Activated naive CD4-positive, alpha-beta T cell treated with anti-CD3 and anti-CD28 coated beads, Interleukin-2, amount 50 U/mL, for 16 hours (primary cell): ENCODE measurements at places on chromosomes 1 and 21.

DNA sequence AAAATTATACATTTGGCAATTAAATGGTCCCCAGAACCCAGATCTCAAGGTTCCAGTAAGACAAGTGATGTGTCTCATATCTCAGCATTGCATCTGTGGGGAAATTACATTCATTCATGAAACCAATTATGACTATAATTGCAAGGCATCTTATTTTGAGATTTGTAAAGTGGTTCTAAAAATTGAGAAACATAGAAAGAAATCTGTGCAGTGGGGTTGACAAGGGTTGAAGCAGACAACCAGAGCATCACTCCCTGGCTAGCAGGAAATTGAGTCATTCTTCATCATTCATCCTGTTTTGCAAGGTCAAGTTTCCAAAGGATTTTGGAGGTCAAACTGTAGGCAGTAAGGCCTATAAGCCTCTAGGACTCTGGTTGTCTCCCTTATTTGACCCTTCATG, 25.1 kb upstream of the MROH9 start:
- no peak for DNase-seq

GRCh38 chr21:17118638-17119384, 394.0 kb upstream of the CXADR start:
- DNase-seq: no peak

GRCh38 chr1:61238359-61238665, 156.0 kb downstream of the NFIA start:
- no peak for DNase-seq

DNA sequence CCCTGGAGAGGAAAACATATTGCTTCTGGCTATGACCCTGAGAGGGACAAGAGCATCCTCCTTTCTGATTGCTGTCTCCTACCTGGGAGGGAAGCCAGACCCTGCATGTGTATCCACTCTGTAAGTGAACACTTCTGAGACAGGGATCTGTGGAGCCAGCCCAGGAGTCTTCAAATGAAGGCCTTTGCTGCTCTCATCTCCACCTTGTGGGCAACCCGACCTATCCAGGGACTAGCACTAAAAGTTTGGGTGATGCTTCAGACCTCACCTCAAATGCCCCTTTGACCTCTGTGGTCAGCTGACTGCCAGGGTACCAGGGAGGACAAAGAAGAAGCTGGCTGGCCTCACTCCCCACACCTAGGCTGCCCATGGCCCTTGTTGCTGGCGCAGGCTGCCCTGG, 64.7 kb downstream of the KCND3 start:
- no peak for DNase-seq

DNA sequence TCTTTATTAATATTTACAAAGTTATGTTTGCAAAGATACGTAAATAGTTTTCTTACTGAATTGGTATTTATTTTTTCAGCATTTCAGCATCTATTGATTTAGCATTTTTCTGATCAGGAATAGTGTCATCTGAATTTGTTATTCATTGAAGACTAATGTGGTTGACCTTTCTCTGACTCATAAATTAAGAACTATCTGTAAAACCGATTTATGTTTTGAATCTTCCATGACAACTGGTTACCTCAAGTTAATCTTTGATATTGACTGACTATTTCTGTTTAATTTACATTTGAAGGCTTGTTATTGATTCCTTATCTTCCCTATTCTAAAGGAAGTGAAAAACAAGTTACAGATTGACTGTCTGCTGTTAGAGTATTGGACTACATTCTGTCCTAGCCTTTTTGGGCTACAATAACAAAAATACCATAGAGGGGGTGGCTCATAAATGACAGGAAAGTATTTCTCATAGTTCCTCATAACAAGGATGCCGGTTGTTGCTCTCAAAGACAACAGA, 1131.4 kb downstream of the PLA2G4A start:
- DNase-seq: no peak

GRCh38 chr1:185483664-185484450, 166.8 kb upstream of the IVNS1ABP start:
- DNase-seq: no peak

GRCh38 chr1:53620061-53620855, 118.7 kb downstream of the GLIS1 start:
- no peak for DNase-seq

DNA sequence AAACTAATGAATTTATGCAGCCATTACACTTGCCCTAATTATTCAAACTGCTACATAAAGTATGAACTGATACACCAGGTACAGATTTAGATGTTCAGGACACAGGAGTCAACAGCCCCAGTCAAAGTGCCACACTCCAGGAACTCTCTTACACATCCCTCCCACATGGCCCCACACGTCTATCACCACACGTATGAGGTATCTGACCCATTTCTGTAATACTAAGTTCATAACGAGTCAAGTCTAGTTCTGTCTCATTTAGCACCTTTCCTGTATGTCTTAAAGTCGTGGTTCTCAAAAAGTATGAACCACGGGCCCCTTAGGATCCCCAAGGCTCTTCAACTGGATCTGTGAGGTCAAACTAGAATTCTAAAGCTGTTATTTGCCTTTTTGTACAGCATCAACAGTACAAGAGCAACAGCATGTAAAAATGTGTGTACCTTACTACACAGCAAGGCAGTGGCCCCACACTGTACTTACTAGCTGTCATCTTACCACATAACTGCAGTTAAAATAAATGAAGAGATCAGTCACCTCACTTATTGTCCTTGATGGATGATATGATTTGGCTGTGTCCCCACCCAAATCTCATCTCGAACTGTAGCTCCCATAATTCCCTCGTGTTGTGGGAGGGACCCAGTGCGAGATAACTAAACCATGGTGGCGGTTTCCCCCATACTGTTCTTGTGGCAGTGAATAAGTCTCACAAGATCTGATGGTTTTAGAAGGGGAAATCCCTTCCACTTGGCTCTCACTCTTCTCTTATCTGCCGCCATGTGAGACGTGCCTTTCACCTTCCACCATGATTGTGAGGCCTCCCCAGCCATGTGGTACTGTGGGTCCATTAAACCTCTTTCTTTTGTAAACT, 42.6 kb downstream of the SIPA1L2 start:
- DNase-seq: no peak

- no peak for DNase-seq
Measured at GRCh38 chr1:209493559-209493958, 90.0 kb upstream of the CAMK1G start.

GRCh38 chr1:50917138-50918137, 42.6 kb downstream of the FAF1 start:
- DNase-seq: no peak

- no peak for DNase-seq
Measured at GRCh38 chr1:103949779-103950178, 200.1 kb downstream of the AMY1C start.

- DNase-seq: no peak
Measured at GRCh38 chr1:19287436-19288185, 959 bp downstream of the AKR7A3 start.

DNA sequence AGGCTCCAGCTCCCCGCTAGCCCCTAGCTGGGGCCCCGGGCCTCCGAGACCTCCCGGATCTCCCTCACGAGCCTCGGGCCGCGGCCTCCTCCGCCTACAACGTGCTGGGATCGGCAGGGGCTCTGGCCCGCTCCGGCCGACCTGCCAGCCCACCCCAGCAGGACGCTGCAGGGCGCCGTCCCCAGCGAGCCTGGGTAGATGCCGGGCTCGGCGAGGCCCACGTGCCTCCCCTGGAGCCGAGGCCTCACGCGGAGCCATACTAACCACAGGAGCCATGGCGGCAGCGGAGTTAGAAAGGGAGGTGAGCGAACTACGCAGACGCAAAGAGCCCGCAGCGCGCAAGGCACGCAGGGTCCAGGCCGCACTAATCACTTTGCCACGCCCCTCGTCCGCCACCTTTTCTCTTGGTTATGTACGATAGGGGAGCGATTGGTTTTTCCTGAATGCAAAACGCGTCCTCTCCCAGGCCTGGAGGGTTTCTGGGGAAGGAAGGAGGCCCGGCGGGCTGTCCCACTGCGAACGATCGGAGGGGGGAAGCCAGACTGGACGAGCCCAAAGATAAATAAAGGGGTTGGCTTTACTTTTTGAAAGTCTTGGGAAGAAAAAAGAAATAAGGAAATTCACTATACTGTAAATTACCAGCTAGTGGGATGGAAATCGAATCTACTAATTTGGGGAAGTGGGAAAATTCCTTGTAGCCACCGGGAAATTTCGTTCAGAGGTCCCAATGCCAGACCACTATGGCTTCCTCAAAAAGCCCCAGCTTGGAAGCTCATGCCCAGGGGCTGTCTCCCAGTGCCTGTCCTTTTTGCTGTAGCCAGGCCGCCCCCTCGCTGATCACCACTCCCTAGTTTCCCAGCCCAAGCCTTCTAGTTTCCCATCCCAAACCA, at the start of gene RPL22:
TSS of gene RPL22 (minus strand) at position 298 of the 890 bp plus-strand sequence. CDS start at position 276, 22 bp downstream.
- DNase-seq: peak; percentile 98

DNA sequence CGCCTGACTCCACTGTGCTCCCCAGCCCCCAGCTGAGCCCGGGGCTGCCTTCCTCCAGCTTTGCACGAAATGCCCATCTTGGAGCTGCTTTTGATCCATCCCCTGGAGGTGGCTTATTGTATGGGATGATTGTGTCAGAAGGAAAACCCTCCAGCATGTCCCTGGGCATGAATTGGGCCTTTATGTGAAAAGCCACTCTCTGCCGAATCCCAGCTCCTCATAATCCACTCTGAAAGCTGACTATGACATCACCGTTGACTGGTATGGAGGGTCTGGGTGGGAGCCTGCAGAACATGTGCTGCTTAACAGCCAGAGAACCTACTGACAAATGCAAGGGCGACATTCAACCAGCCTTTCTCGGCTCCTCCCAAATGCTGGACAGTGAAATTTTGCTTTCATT, 74.6 kb downstream of the NENF start:
- DNase-seq: no peak

DNA sequence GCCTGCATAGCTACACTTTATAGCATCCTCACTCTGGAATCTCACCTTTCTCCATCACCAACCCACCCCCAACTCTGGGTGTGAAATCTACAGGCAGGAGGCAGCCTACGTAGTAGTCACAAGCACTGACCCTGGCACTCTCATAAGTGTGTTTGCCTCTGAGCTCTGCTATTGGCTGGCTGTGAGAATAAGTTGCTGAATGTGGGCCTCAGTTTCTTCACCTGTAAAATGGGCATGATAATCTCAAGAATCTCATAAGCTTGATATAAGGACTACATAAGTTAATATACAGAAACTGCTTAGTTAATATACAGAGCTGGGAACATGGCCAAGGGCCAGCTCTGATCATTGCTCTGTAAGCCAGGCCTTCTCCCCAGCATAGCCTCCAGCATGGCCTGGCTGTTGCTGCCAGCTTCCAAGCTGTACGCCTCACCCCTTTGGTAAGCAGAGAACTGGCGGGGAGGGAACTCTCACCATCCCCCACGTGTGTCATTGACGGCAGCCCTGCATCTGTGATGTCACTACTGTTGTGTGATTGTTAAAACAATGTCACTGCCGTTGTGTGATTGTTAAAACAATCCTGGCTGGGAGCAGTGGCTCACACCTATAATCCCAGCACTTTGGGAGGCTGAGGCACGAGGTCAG, 53.3 kb downstream of the SYF2 start:
- no peak for DNase-seq

- DNase-seq: no peak
Measured at GRCh38 chr1:14939527-14940284, 213.8 kb upstream of the TMEM51 start.

- DNase-seq: no peak
Measured at GRCh38 chr1:188708795-188709535, 1768.7 kb downstream of the BRINP3 start.

DNA sequence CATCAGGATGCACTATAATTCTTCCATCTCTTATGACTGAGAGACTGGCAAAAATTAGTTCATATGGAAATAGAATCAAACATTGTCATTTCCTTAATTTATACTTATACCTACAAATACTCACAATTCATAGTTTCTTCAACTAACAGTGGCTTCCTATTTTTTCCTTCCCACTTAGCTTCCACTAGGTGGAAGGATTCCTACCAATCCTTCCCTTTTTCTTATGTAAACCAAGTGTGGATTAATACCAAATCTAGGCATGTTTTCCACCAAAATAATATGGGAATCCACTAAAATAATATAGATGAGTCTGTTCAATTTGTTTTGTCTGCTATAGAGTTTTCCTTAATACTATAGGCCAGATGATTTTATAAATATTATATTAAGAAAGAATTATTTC, 1537.1 kb downstream of the PLA2G4A start:
- no peak for DNase-seq

GRCh38 chr1:215607412-215607811, 40.3 kb downstream of the KCTD3 start:
- DNase-seq: no peak

DNA sequence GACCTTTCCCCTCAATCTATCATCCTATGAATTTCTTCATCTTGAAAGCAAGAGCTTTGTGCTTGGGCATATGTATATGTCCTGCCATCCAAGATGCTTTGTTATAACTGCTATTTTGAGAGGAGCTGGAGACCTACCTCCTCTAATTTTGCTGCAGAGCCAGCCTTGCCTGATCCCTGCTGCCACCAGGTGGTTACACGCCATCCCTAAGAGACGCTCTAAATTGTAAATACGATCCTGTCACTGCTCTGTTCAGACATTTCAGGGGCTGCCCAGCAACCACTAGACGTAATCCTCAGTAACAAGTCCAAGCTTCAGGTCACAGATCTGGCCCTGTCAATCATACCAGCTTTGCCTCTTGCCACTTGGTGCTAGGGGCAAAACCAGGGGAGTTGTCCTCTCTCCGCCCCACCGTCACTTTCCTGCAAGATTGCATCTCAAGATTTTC, 32.9 kb downstream of the GPA33 start:
- DNase-seq: no peak

DNA sequence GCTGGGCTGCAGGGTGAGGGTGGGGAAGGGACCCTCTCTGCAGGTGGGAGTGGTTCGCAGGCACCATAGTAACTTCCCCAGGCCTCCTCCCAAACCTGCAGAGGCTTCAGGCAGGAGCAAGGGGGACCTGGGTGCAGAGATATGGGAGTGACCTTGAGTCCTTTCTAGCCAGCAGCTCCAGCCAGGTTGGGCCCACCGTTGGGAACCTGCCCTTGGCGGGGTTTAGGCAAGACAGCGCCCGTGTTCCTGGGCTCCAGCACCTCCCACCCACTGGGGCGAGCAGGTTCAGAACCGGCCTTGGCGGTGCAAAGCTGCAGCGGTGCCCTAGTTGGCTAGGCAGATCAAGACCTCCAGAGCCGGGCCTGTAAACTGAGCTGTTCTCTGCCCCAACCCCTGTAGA, 2.2 kb upstream of the PRDM16 start:
- no peak for DNase-seq

DNA sequence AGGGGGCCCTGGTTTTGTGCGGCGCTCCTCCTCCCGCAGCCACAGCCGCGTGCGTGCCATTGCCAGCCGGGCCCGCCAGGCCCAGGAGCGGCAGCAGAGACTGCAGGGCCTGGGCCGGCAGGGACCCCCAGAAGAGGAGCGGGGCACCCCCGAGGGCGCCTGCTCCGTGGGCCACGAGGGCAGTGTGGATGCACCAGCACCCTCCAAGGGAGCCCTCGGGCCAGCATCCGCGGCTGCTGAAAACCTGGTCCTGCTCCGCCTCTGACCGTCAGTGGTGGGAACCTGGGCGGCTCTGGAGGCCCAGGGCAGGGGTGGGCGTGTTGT, 21.5 kb downstream of the PANK4 start:
- DNase-seq: no peak

DNA sequence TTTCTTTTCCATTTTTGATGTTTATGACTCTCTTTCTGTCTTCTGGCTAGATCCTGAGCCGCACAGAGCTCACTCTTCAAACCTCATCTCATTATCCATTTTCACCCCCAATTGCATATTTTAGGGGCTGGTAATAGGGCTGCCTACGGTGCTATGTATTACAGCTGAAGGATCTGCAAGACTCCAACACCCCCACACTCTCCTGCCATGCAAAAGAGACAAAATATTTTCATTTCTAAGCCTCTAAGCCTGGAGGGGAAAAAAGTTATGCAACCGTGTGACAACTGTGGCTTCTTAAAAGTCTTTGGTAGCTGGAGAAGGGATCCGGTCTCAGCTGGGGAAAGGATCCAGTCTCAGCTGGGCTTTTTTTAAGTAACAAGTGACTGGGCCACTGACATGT, 311.6 kb downstream of the NPHP4 start:
- no peak for DNase-seq
